Stomach (tissue), 19 donors: ENCODE measurements at places on chromosomes 1 and 21. TPM values are rescaled to one million over a fixed set of nuclear protein-coding genes. Genes with fewer than 3 reads are reported as not detected.

DNA sequence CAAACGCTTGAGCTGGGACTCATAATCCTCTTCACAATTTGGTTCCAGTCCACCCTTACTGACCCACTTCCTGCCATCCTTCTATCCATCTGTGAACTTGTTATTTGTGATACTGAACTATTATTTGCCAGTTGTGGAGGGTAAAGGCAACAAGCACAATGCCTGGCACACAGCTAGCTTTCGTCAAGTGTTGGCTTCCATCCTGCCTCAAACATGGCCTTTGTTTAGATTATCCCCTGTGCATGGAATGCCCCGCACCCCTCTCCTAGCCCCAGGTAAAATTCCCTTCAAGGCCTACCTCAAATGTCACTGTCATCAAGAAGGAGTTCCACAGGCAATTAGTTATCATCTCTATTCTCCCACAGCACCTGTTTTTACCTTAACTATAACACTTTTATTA lies 11.4 kb upstream of the CDCA8 start:
- H3K4me3 ChIP-seq, result no peak overlapping the region
- no peak for DNase-seq
- no peaks in the 10 kb centered on the region for H3K4me1 ChIP-seq
- peaks cover 44% of the 10 kb centered on the region for H3K36me3 ChIP-seq

GRCh38 chr1:222950892-222951291 lies 136.1 kb downstream of the DISP1 start:
- H3K4me1 ChIP-seq, result no peaks in the 10 kb centered on the region
- H3K36me3 ChIP-seq, result no peaks in the 10 kb centered on the region
- H3K27ac ChIP-seq, result no peak overlapping the region
- H3K27me3 ChIP-seq, result no peaks in the 10 kb centered on the region
- no peak overlapping the region for H3K4me3 ChIP-seq

EXTL1 gene
- 0.44 TPM for polyA plus RNA-seq

SYPL2 gene
- polyA plus RNA-seq, result 1.0 TPM
